Forelimb muscle (tissue), 1 donor: ENCODE measurements at places on chromosomes 5 and 9.
A peak's percentile ranks its signal among the peaks of the same experiment; 100 is the strongest.

GRCh38 chr5:16456103-16456832 is 9.3 kb downstream of the ZNF622 start:
- peak; percentile 25 for DNase-seq

DNA sequence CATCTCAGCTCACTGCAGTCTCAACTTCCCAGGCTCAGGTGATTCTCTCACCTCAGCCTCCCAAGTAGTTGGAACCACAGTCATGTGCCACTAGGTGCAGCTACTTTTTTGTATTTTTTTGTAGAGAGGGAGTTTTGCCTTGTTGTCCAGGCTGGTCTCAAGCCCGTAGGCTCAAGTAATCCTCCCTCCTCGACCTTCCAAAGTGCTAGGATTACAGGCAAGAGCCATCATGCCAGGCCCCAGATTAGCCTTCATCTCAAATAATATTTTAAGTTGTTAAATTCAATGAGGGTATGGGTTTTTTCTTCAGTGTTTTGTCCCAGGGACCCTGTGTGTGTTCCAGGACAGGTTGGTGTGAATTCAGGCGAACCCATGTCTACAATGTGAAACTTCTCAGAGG is 12.5 kb upstream of the RFESD start:
- DNase-seq: no peak

GRCh38 chr9:37061768-37062167 is 27.7 kb upstream of the PAX5 start:
- DNase-seq: no peak

DNA sequence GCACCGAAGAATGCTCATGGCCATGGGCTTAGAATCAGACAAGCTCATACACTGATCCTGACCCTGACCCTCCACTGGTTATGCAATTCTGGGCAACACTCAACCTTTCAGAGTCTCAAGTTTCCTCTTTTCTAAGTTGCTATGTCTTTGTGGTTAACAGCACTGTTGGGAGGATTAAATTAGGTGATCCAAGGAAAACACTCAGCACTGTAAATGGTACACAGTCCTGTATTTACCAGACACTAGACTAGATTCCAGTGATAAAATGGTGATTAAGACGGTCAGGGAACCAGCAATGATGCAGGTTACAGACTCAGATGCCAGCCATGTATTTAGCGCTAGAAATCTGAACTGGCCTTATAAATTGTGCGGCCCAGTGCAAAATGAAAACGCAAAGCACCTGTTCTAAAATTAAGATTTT is 8.1 kb downstream of the ARL15 start:
- no peak for DNase-seq

DNA sequence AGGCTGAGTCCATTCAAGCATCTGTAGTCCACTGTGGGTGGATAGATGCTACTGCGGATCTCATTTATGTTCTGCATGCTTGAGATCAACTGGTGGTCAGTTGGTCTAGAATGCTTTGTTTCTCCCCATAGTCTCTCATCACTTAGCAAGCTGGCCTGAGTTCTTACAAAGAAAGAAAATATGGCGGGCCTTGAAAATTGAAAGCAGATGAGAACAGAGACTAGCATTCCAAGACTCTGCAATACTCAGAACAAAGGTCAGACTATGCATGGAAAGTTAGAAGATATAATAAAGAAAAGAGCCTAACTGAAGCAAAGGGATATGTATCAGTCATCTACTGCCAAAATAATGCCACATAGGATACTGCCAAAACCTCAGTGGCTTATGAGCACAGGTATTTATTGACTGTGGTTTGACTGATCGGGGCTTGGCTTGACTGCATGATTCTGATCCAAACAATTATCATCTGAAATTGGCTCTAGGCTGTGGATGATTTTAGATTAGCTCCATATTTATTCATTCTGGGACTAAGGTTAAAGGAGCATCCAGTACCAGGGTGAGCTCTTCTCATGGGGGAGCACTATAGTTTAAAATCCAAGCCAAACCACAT is 258.9 kb downstream of the TAF11L14 start:
- DNase-seq: no peak

DNA sequence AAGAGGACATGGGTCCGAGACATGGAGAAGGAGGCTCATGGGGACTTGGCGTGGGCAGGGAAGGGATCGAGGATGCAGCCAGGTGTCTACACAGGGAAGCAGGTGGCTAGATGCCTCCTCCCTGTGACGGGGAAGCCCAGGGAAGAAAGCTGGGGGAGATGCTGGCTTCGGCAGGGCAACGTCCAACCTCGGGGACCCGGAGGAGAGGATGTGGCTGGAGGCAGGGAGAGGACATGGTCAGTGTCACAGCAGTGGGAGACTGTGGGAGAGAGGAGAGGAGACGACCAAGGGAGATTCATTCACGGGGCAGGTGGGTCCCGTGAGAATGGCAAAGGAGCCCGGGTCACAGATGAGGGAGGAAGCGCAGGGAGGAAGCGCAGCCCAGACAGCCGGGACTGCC is 73.2 kb upstream of the PHYKPL start:
- DNase-seq: no peak

GRCh38 chr5:91541696-91542095 is 158.6 kb upstream of the ARRDC3 start:
- no peak for DNase-seq

- DNase-seq: no peak
Measured at GRCh38 chr5:80569961-80570786, at the start of gene ANKRD34B. Gene ANKRD34B, minus strand, starts transcription at chr5:80570280. Its CDS starts 10,261 bp downstream, at chr5:80560019.

DNA sequence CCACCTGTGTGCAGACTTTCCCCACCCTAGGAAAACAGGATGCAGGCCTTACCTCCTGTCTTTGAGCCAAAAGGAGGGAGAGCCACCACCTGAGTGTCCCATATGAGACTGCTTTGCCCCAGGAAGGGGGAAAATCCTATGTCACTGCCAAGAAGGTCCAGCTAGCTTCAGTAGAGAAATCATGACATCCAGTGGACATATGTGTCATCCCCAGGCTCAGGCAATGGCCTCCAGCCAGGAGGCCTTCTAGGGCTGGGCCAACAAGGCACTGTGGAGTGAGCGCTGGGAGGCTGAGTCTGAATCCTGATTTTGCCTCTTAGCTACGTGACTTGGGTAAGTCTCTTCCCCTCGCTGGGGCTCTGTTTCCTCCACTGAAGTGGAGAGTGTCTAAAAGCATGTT is 60.2 kb downstream of the SMIM23 start:
- peak; percentile 63 for DNase-seq
